Aorta (tissue), 5 donors: ENCODE measurements at places on chromosomes 4 and X. TPM values are rescaled to one million over a fixed set of nuclear protein-coding genes. Genes with fewer than 3 reads are reported as not detected.
A peak's percentile ranks its signal among the peaks of the same experiment; 100 is the strongest.

- no peak for DNase-seq
- no peak overlapping the region for H3K4me3 ChIP-seq
- no peaks in the 10 kb centered on the region for H3K27me3 ChIP-seq
- H3K4me1 ChIP-seq = peaks cover 12% of the 10 kb centered on the region
These were observed 134.4 kb downstream of the PCDH7 start for GRCh38 chr4:30854531-30854930.

DNA sequence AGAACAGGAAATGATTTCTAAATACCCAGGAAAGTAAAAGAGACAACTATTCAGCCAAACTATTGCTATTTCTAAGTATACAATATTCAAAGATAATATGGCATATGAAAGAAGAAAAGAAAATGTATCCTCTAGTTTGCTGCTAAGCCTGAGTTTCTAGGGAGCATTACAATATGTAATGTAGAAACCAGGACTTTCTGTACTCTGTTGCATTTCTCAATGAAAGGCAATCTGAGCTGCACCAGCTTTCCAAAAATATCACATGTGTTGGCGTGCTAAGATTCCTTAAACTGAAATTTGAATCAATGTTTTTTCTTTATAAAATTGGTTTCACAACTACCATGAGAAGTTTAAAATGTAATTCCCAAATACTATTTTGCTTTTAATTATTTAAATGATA lies 129.6 kb downstream of the ANK2 start:
- H3K36me3 ChIP-seq = no peaks in the 10 kb centered on the region
- no peaks in the 10 kb centered on the region for H3K4me1 ChIP-seq
- no peaks in the 10 kb centered on the region for H3K27me3 ChIP-seq
- H3K27ac ChIP-seq = no peak overlapping the region

LANCL3 gene
- total RNA-seq = 0.84 TPM

DNA sequence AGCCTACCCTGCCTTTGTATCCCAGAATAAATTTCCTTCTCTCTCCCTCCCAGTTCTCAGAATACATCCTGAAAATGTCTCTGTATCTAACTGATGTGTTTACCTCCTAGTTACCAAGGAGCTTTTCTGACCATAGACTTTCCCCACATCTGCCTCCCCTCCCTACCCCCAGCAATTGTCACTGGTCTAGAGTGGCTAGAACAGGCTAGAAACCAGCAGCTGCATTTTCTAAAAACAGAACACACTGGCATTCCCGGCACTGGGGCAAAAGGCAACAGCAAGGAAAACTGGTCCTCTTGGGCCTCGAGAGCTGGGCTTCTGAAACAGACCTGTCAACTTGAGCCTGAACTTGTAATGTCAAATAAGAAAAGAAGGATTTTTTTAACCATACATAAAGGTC lies 16.4 kb downstream of the TASL start:
- H3K27me3 ChIP-seq = no peaks in the 10 kb centered on the region
- H3K27ac ChIP-seq = no peak overlapping the region
- no peaks in the 10 kb centered on the region for H3K36me3 ChIP-seq

DNA sequence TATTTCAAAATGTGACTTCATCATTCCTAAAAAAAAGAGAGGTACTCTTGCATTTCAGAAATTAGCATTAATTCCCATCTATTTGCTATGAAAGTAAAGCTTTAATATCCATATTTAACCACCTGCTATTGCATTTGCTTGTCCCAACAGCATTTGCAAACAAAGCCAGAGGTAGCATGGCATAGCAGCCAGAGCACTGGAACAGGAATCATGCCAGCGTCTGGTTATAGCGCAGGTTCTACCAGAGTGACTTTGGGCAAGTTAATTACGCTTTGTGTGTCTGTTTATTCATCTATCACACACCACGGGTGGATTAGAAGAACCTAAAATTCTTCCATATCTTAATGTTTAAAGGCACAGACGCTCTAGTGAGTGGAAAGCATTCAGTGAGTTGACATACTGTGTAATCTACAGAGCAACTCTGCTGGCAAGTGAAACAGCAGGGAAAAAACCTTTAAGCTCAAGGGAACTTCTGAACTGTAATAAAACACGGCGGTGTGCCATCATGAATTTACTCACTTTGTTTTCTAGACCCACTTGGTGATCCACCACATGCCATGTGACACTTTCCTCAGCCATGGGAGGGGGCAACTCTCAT lies 76.6 kb upstream of the QRFPR start:
- H3K27ac ChIP-seq = no peak overlapping the region
- H3K27me3 ChIP-seq = no peaks in the 10 kb centered on the region
- no peak for DNase-seq
- no peaks in the 10 kb centered on the region for H3K36me3 ChIP-seq

DNA sequence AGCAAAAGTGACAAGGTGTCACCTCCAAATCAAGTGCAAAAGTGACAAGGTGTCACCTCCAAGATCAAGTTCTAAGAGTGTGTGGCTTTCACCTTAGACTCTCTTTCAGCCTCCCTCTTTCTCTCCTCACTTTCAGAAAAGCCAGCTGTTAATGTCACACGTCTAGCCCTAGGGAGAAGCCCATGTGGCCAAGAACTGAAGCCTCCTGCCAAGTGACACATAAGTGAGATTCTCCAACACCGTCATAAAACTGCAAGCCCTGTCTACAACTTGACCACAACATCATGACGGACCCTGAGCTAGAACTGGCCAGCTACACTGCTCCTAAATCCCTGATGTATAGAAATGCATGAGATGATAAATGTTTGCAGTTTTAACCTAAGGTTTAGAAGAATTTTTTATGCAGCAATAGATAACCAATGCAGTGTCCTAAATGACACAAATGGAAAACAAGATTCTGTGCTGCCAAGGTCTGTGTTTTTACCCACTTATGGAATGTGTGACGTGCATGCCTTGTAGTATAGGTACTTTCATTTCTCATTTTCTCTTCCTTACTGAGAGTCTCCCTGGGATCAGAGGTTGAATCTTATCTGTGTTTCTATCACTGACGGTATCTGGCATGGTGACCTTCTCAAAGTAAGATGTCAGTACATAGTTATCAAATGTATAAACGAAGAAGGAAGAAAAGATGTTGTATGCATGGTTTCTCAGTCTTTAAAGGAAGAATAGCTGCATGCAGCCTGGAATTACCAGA lies 25.0 kb downstream of the NLGN4X start:
- DNase-seq = no peak
- no peaks in the 10 kb centered on the region for H3K4me1 ChIP-seq
- H3K4me3 ChIP-seq = no peak overlapping the region

CLDN34 gene
- 0.36 TPM for total RNA-seq

DNA sequence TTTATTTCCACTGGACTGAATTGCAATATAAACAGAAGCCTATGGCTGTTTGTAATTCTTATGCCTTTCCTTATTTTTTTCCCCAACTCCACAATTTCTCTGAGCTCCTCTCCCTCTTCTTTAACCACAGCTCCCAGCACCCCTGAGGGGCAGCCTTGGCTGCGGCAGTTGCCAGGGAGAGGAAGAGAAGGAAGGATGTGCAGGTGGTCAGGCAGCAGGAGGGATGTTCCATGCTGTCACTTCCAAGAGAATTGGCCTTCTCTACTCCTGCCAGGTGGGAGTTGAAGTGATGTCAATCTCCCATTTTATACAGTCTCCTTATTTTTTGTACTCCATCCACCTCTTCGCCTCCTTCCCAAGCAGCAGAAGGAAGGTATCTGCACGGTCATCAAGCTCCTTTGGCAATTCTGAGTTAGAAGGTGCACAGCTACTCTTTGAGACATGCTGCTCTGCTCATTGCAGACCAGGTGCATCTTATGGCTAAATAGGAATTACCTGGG lies 343.3 kb upstream of the RPS6KA3 start:
- H3K4me3 ChIP-seq = no peak overlapping the region
- H3K36me3 ChIP-seq = no peaks in the 10 kb centered on the region
- H3K27me3 ChIP-seq = no peaks in the 10 kb centered on the region
- no peak for DNase-seq

DNA sequence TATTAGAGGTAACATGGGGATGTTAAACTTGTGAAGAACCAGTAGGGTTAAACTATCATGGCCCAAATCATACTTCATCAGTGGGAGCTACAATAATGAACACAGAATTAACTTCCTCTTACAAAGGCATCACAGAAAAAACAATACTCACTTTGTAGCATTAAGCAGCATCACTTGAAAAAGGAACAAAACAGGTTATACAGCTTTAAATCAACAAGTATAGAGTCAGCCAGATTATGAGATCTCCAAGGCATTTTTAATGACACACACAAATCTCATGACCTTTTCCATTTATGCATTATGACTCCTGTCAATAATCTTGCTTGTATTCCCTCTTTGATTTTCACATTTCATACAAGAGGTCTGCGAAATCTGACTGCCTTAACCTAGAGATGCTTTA lies 18.3 kb downstream of the FBXL5 start:
- no peaks in the 10 kb centered on the region for H3K4me1 ChIP-seq
- H3K36me3 ChIP-seq = peaks cover 4% of the 10 kb centered on the region
- no peak overlapping the region for H3K4me3 ChIP-seq
- no peak overlapping the region for H3K27ac ChIP-seq
- DNase-seq = no peak
- no peaks in the 10 kb centered on the region for H3K27me3 ChIP-seq

GRCh38 chrX:111168314-111168713 lies 72.3 kb downstream of the PAK3 start:
- H3K36me3 ChIP-seq = no peaks in the 10 kb centered on the region
- no peak for DNase-seq
- no peaks in the 10 kb centered on the region for H3K4me1 ChIP-seq
- no peaks in the 10 kb centered on the region for H3K27me3 ChIP-seq
- H3K27ac ChIP-seq = no peak overlapping the region
- no peak overlapping the region for H3K4me3 ChIP-seq

- H3K4me1 ChIP-seq = no peaks in the 10 kb centered on the region
- H3K27ac ChIP-seq = no peak overlapping the region
- H3K27me3 ChIP-seq = no peaks in the 10 kb centered on the region
These were observed 52.4 kb downstream of the ANOS1 start for GRCh38 chrX:8679550-8679949.

GRCh38 chr4:5993876-5994811 lies 24.1 kb downstream of the C4orf50 start:
- no peaks in the 10 kb centered on the region for H3K4me1 ChIP-seq
- no peaks in the 10 kb centered on the region for H3K27me3 ChIP-seq
- peak; percentile 68 for DNase-seq
- no peak overlapping the region for H3K27ac ChIP-seq

- no peak within 1 kb of the TSS for H3K27ac ChIP-seq
- no peaks in the 10 kb centered on the region for H3K36me3 ChIP-seq
- no peak for DNase-seq
- H3K27me3 ChIP-seq = no peaks in the 10 kb centered on the region
- no peaks in the 10 kb centered on the region for H3K4me1 ChIP-seq
These were observed at the start of gene BEX1 for GRCh38 chrX:103063918-103064434. Gene BEX1 (minus strand): TSS chrX:103064171. CDS start chrX:103063274, 897 bp downstream.

- H3K27ac ChIP-seq = no peak overlapping the region
- no peak for DNase-seq
- no peak overlapping the region for H3K4me3 ChIP-seq
- no peaks in the 10 kb centered on the region for H3K36me3 ChIP-seq
These were observed 30.1 kb upstream of the SPARCL1 start for GRCh38 chr4:87559090-87559837.

RHOXF2B gene
- not detected for total RNA-seq

NEUROG2 gene
- total RNA-seq = not detected

CXCL3 gene
- total RNA-seq = 12.1 TPM

DNA sequence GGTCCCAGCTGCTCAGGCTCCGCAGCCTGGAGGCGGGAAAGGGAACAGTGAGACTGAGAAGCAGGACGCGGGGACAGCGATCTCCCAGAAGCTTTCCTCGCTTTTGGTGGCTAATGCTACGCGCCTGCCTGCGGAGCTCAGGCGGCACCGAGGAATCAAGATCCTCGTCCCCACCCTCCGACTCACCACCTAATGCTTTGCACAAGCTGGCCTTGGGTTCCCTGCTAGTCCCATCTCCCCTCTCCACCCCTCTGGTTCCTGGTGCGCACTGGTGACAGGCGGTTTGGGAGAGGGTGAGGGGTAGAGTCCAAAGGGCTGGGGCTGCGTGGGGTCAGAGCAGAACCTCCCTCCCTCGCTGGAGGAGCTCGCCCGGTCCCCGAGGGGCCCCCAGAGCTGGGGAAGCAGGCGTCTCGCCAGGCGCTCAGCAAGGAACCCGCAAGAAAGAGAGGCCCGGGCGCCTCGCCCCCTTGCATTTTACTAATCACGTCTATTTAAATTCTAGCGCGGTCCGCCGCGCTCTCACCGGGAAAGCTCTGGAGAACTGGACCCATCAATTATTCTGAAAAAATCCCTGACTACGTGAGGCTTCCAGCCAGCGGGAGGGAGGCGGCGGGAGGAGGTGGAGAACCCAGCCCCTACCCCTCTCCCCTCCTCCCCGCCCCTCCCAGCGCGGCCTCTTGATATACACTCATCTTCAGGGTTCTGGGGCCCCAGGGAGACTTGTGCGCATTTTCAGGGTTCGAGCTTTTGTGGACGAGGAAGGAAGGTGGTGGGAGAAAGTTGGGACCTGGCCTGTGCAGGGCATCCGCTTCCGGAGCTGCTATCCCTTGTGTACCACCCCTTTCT lies 9.1 kb downstream of the POU4F2 start:
- no peaks in the 10 kb centered on the region for H3K4me1 ChIP-seq
- no peak overlapping the region for H3K27ac ChIP-seq
- no peaks in the 10 kb centered on the region for H3K36me3 ChIP-seq
- no peak for DNase-seq
- no peak overlapping the region for H3K4me3 ChIP-seq

DNA sequence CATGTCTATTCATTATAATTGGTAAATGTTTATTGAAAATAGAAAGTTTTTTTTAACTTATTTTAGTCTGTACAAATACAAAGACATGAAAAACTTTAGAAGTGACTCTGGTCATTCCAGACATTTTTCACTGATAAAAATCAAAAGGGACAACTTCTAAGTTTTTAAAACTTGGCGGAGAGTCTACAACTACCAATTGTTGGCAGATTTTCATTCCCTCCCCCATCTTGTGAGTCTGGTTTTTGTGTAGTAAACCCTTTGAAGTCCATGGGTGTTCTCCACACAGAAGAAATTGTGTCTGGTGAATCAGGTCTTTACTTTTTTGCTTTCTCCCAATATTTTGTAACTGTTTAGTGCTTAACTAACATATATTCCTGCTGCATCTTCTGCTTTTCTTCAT lies 336.5 kb downstream of the PDGFC start:
- no peaks in the 10 kb centered on the region for H3K36me3 ChIP-seq
- no peak overlapping the region for H3K27ac ChIP-seq
- no peak overlapping the region for H3K4me3 ChIP-seq

- H3K27me3 ChIP-seq = no peaks in the 10 kb centered on the region
- H3K4me1 ChIP-seq = no peaks in the 10 kb centered on the region
- H3K4me3 ChIP-seq = no peak overlapping the region
- no peak overlapping the region for H3K27ac ChIP-seq
- H3K36me3 ChIP-seq = no peaks in the 10 kb centered on the region
These were observed 107.4 kb downstream of the BCOR start for GRCh38 chrX:39990388-39990787.

GRCh38 chrX:150504397-150505182 lies 63.8 kb upstream of the MTM1 start:
- no peak overlapping the region for H3K27ac ChIP-seq
- no peak for DNase-seq
- no peak overlapping the region for H3K4me3 ChIP-seq
- no peaks in the 10 kb centered on the region for H3K36me3 ChIP-seq

FAM236B gene
- not detected for total RNA-seq

BEX3 gene
- total RNA-seq = 64.8 TPM
